Skeletal muscle cell (primary cell): ENCODE measurements at places on chromosomes 12 and 14.

GRCh38 chr12:58459191-58459590 lies 461.1 kb downstream of the LRIG3 start:
- no peak for DNase-seq

DNA sequence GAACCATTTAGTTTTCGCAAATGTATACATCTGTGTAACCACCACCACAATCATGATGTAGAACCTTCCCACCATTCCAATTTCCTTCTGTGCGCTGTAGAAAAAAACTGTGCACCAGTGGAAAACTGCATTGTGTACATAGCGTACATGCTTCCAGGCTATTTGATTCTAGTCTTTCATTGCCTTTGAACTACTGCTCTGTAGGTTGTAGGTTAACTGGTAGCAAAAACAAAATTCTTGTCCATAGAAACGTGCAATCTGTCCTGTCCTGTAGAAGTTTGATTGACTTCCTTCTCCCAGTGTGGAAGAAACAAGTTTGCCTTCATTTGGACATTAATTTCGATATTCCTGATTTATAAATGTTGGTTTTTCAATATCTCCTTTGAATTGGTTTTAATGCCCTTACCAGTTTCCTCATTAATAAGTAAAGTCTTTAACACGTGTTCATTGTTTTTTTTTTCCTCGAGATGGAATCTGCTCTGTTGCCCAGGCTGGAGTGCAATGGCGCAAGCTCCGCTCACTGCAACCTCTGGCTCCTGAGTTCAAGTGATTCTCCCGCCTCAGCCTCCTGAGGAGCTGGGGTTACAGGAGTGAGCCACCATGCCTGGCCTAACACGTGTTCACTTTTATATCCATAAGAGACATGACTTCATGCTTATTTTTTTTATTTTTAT lies 3.6 kb upstream of the ISM2 start:
- no peak for DNase-seq

DNA sequence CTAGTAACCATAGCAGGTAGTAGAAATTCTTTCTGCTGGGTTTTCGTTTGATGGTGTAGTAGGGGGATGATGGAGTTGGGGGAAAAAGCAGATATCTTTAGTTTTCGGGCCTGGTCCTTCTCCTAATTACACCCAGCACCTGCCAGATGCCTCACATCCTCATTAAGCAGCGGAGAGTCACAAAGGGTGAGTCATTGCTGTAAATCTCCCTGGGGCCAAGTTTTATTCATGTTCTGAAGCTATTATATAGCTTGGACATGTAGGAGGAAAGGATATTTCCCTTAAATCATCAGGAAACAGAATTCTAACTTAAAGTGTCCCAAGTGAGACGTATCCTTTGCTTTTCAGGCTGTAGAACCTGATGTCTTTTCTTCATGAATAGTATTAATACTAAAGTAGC lies 4.9 kb upstream of the NECAP1 start:
- DNase-seq: no peak

GRCh38 chr14:19823178-19823577 lies 19.6 kb downstream of the OR4N2 start:
- DNase-seq: no peak

GRCh38 chr14:68172216-68172615 lies 352.6 kb downstream of the RAD51B start:
- no peak for DNase-seq

DNA sequence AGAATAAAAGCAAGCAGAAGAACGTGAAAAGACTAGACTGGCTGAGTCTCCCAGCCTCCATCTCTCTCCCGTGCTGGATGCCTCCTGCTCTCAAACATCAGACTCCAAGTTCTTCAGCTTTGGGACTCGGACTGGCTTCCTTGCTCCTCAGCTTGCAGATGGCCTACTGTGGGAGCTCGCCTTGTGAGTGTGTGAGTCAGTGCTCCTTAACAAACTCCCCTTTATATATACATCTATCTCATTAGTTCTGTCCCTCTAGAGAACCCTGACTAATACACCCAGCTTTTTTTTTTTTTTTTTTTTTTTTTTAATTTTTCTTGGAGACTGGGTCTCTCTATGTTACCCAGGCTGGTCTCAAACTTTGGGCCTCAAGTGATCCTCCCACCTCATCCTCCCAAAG lies 46.9 kb downstream of the ACTN1 start:
- no peak for DNase-seq

DNA sequence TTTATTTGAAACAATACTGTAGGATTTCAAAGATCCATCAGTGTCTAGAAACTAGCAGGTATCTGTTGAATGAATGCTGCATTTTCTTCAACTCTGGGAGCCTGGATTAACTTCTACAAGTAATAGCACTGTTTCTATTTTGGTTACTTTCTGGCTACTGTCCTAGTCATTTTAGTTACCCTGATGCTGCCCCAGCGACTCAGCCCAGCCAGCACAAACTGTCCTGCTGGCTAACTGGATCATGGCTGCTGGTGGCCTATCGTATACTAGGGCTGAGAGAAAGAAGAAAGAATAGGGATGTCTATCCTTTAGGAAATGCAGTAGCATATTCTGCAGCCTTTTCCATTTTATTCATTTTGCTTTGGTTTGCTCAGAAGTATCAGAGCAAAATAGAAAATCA lies 53.9 kb downstream of the NTN4 start:
- peak; percentile 31 for DNase-seq

- no peak for DNase-seq
These were observed 2.4 kb upstream of the KRT7 start for GRCh38 chr12:52230364-52231281.

GRCh38 chr12:101941306-101942249 lies 64.2 kb downstream of the DRAM1 start:
- DNase-seq: no peak

GRCh38 chr14:67358924-67359774 lies 455 bp downstream of the ATP6V1D start:
- no peak for DNase-seq

DNA sequence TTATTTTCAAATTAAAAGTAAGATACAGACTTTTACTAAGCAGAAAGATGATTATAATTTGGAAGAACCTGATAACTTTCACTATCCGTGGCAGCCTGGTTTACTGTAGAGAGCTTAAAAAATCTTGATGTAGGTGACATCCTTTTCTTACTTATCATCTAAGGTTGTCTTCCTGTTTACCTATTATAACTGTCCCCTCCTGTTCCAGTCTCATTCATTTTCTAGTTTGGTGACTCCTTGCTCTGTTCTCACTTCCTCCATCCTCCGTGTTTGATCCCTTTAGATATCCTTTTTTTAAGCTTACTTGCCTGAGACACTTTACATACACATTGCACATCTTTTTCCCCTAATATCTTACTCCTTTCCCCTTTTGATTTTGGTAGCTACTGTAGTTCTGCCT lies 27.5 kb downstream of the CCDC91 start:
- no peak for DNase-seq

- DNase-seq: peak; percentile 28
These were observed at the start of gene SLC39A2 for GRCh38 chr14:20998674-20999366. SLC39A2 (plus strand) TSS chr14:20999293; CDS start chr14:20999447, 154 bp downstream.

- DNase-seq: no peak
These were observed 7.8 kb upstream of the PLXNC1 start for GRCh38 chr12:94140556-94140955.

- no peak for DNase-seq
These were observed 62.3 kb upstream of the EGLN3 start for GRCh38 chr14:34012978-34013720.

GRCh38 chr14:53742233-53742620 lies 214.4 kb downstream of the BMP4 start:
- DNase-seq: no peak

DNA sequence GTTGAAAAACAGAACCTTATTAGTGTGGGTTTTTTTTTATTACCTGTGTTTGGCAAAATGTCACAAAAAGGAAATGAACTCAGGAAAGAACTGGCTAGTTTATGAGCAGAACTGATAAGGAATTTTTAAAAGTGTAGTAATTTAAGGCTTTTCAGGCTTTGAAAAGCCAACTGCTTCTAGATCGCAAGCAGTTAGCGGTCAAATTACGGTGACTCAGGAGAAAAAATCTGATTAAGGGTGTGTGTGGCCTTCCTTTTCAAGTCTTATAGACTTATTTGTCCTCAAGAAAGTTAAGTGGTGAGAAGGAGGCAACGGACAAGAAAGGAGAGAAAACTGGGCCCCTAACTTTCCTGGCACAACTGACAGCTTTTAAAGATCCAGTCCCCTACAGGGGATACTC lies 33.4 kb downstream of the PDZRN4 start:
- DNase-seq: no peak

GRCh38 chr12:67624355-67624754 lies 24.2 kb upstream of the DYRK2 start:
- DNase-seq: no peak

DNA sequence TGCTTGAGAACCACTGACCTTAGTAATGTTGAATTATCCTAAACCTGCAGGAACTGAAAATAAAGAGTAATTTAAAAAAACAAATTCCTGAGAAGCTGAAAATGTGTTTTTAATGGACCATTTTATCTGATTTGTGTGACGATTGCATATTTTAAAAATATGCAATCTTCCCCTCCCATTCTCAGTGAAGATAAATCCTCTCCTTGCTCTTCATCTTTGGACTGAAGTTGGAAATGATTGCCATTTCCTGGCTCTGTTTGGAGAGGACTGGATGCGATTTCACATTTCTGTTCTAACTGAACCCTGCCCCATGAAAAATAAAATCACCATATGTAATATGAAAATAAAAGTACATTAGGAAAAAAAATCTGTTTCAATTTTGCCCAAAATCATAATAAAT lies 216.3 kb downstream of the SLC6A15 start:
- no peak for DNase-seq

- no peak for DNase-seq
These were observed 15.8 kb upstream of the CPNE8 start for GRCh38 chr12:38921025-38921677.

DNA sequence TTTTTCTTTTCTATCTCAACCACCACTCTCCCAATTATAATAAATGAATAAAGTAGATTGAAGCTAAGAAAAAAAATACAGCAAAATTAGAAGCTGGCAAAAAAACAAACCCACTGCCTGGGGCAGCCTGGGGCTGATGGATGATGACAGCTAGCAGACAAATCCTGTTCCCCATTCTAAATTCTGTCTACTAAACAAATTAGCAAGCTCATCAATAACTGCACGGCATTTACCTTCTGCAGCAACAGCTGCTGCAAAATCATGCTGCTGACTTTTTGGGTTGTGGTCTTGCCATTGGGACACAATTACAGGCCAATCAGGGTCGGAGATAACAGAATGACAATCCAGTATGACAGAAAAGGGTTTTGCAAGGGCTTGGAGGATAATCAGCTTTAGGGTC lies 443.6 kb upstream of the SOX5 start:
- DNase-seq: no peak

GRCh38 chr14:30883508-30884294 lies 9.3 kb downstream of the COCH start:
- DNase-seq: no peak

DNA sequence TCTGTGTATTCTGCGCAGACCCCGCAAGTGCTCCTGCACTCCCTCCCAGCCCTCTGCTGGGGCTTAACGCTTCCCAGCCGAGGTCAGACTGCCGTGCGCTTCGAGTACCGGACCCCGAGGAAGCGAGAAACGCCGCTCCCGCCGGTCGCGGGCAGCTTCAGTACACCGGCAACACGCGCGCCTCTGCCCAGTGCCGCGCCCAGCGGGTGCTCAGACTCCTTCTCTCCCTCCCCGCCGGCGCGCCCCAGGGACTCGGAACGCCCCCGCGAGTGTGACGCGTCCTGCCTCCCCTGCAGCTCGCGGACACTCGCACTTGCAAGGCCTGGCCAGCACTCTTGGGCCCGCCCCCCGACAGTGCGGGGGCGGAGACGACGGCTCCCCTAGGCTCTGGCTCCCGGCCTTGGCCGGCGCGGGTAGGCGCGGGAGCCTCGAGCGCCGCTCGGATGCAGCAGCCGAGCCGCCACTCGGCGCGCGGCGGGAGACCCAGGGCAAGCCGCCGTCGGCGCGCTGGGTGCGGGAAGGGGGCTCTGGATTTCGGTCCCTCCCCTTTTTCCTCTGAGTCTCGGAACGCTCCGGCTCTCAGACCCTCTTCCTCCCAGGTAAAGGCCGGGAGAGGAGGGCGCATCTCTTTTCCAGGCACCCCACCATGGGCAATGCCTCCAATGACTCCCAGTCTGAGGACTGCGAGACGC lies at the start of gene PTGER2:
TSS of gene PTGER2 (plus strand) at position 410 of the 692 bp plus-strand sequence. CDS start at position 647, 237 bp downstream.
- peak; percentile 95 for DNase-seq

- DNase-seq: no peak
These were observed 117.7 kb upstream of the C14orf180 start for GRCh38 chr14:104461676-104462449.

DNA sequence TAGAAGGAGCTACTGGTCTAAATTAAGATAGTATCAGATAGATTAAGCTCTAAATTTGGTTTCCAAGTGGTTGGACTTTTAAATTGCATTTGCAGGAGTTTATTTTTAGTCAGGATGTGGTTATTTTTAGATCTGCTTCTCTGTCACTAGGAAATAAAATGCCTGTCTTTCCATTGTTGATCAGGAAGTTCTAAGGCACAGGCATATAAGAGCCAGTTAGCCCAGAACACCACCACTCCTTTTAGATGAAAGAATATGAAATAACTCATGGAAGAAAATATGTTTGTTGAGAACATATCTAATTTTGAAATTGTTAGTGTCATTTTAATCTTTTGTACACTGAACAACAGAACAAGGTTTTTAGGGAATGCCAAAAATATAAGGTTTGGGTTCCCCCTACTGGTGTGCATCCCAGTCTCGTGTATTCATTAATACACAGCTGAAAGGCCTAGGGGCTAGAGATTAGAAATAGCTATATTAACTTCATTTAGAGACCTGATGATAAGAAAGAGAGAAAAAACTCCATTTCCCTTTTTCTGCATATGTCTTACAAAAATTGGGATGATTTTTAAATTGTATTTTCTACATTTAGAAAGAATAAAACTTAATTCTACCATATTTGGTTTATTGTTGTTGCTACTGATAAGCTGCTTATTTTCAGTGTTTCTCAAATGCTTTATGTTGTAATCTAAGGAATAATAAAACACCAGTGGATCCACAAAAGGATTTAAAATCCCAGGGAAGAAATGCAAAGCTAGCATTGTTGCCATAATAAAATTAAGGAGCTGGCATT lies 67.2 kb downstream of the RIC8B start:
- DNase-seq: no peak

DNA sequence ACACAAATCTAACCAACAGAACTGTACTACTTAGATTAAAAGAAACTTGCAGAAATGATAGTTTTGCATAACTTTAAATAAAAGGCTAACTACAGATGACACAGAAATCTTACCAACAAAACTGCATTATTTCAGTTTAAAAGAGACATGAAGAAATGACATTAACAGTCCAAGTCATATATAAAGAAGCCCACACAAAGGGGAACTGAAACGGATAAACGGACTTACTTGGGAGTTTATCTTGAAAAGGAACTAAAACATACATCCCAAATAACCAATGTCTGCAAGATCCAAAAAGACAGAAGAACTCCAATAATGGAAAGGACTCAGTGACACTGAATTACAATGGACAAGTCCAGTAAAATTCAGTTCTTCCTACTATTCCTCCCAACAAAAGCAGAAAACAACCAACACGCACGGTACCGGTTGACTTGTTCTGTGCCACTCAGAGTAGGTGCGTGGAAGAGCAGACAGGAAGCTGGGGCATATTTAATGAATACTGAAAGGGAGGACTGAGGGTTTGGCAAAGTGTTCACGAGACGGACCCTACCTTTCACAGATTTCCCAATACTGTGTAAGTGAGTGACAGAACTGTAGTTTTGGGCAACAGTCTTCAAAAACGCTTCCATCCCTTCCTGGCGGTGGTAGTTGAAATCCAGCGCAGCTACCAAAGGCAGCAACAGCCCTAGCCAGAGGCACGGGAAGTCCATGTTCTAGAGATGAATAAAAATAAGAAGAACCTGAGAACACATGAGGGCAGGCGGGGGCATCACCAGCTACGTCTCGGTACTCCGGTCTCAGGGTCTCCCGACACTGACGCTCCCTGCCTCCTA lies 627 bp downstream of the CPM start:
- no peak for DNase-seq
